ENCODE measurements at places on chromosomes 3 and 15. TPM values are rescaled to one million over a fixed set of nuclear protein-coding genes. Genes with fewer than 3 reads are reported as not detected.
A peak's percentile ranks its signal among the peaks of the same experiment; 100 is the strongest.

GRCh38 chr3:63479661-63480035 lies 172.8 kb upstream of the SNTN start:
- DNase-seq: no peak

DNA sequence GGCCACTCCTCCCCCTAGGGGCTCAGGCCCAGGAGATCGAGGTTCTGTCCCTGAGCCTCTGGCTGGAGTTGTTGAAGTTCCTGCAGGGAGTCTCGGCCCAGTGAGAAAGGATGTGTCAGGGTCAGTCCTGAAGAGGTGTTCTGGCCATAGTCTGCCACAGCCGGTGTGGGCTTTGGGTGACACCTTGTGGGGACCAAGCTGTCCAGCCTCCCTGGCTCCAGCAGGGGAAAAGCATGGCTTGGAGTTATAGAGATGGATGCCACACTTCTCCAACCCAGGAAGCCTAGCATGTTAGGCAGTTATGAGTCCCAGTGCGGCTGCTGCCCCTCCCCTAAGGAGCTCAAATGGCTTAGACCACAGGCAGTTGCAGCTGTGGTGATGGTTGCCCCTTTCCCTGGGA lies 945.6 kb upstream of the GBE1 start:
- no peak for DNase-seq

DNA sequence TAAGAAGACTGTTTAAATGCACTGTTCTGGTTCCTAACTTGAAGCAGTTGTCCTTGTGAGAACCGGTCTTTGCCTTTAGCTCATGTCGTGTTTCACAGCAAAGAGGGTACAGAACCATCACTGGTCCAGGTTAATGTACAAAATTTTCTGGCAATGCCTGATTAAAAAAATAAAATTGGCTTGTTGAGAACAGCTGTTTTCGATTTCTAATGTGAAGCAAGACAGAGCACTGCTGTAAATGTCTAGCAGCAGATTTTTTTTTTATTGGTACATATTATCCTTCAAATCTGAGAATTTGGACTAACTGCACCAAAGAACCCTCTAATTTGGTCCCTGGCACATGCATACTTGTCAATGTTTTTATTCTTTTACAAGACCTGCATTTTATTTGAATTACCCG lies 103.3 kb downstream of the STT3B start:
- no peak for DNase-seq

- DNase-seq: peak; percentile 27
These were observed 15.3 kb upstream of the IREB2 start for GRCh38 chr15:78422571-78423340.

DNA sequence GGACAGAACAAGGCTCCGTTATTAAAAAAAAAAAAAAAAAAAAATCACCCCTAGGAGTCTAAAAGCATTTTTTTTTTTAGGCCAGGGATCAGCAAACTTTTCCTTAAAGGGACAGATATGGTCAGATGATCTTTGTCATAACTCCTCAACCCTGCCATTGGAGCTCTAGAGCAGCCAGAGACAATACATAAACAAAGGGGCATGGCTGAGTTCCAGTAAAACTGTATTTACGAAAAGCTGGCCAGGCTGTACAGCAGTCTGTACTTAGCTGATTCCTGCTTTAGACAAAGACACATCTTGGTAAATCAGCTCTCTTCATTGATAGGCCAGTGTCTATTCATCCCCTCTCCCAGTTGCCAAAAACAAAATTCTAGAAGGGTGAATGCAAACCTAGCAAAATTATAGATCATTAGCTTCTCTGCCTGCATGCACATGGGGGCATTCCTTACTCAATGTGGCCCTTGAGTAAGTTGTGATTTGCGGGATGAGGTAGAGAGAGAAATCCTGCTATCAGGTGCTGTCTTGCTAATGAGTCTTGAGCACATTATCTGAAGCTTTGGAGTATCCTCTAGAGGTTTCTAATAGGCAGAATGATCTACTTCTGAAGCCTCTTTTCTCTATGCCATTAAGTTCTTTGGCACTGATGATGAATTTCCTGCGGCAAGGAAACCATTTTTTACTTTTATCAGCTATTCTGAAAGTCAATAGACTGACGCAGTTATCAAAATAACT lies 35.2 kb downstream of the SENP8 start:
- DNase-seq: no peak

DNA sequence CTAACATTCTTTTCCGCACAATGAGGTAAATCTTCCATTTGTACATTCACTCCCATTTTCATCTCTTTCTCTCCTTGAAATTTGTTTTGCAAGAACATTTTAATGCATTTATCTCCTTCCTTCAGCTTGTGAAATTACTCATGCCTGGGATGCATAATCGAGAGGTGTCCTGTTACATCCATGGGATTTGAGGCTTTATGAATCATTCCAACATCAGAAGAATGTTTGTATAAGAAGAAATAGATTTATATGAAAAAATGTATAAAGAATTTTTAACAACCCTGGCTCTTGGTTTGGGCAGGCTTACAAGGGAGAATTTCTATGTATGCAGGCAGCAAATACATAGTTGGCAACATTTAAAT lies 93.2 kb upstream of the MBNL1 start:
- no peak for DNase-seq

DNA sequence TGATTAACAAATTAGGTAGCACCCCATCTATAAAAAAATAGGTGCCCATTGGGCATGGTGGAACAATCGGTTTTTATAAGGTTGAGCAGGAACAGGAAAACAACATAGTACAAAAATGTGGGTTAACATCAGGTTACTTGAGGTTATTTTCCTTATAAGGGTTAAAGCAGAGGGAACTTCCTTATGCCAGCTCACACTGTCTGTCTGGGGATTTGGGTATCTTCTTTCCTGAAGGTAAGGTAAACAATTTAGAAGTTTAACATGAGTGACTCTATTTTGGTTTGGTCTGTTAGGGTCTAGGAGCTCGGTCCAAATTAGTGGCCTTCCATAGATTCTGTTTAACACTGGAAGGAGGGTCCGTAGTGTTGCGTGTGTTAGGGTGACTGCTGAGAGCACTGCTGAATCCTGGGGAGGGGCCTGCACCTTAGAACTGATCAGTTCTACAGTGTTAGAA lies 14.7 kb downstream of the CHD2 start:
- DNase-seq: no peak

- no peak for DNase-seq
These were observed 164.3 kb upstream of the NUDT16 start for GRCh38 chr3:131217296-131217741.

The UTS2B gene
- total RNA-seq: 1.1 TPM

The CD200R1 gene
- 1.1 TPM for total RNA-seq

The CD96 gene
- total RNA-seq: 4.1 TPM
